CD4-positive, alpha-beta memory T cell (primary cell): ENCODE measurements at places on chromosomes 2 and 18. TPM values are rescaled to one million over a fixed set of nuclear protein-coding genes. Genes with fewer than 3 reads are reported as not detected.

The ST6GAL2 gene
- total RNA-seq = not detected

The DHX57 gene
- 16.6 TPM for total RNA-seq

- DNase-seq = no peak
Measured at GRCh38 chr2:179963626-179964025, 43.5 kb downstream of the CWC22 start.

DNA sequence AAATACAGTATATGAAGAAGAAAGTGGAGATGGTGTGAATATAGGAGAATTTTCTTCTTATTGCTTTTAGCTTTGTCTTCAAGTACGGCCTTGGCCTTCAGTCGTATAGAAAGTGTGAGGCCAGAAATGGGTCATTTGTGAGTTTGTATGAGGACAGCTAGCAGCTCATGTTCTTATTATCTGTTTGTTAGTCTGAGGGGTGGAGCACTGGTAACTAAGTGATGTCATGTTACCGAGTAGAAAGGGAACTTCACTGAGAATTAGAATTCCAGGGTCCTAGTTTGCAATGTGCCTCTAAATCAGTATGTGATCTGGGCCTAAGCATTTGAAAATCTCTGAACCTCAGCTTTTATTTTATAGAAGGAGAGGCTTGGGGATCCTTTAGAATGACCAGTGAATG, 588.6 kb downstream of the NRXN1 start:
- no peak for DNase-seq

DNA sequence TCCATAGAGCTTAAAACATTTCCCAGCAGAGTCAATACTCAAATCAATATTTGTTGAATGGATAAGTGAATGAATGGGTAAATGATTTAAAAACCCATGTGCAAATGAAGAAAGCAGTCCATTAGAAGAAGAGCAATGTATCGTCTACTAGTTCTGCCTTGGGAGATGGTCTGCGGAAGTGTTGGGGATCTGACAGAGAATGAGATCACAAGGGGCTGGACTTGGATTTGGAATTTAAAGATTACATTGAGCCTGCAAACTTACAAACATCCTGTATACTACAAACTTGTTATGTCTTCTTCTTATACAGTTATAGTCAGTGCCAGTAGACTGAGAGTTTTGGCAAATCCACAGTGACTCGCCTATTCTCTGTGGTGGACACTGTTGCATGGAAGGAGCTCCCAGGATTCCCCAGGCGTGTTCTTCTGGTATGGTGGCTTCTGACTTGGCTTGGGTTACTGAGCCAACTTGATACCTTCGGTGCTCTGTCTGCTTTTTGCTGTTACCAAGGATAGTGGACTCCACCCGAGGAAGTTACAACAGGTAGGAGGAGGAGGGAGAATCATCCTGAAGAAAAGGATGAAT, 163.3 kb upstream of the SERPINE2 start:
- no peak for DNase-seq

GRCh38 chr2:84823788-84824187, 57.1 kb downstream of the TRABD2A start:
- no peak for DNase-seq

DNA sequence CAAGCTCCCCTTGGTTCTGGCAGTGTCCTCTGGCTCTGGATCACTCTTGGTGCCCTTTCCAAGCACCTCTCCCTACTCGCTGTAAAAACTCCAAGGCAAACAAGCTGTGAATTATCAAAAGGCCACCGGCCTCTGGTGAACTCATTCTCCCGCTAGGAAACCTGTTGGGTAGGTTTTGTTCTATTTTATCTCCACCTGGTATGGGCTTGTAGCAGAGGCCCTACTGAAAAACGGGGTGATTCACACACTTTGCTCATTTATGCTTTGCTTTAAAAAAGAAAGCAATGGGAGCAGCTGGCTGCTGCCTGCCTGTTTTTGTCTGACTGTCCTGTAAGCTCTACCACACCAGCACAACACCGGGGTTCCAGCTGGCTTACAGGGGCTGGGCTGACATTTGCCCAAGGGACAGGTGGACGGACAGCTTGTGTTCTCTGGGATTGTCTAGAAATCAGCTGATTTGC, 56.8 kb downstream of the SH3BP4 start:
- no peak for DNase-seq

GRCh38 chr18:57353940-57354461, 1.6 kb downstream of the ST8SIA3 start:
- no peak for DNase-seq

DNA sequence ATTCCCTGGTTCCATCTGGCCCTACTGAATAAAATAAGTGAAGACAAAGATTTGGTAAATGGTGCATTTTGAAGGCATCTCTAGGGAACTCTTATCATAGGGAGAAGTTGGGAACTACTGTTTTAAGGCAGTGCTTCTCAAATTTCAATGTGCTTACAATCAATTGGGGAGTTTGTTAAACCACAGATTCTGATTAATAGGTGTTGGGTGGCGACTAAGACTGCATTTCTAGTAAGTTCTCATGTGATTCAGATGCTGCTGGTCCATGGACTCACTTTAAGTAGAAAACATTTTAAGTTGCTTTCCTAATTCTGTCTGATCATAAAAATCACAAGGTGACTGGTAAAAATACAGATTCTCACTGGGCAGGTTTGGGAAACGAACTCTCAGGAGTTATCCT, 14.6 kb downstream of the FARSB start:
- DNase-seq = no peak
